CD4-positive, alpha-beta memory T cell (primary cell): ENCODE measurements at places on chromosomes 2 and 18. TPM values are rescaled to one million over a fixed set of nuclear protein-coding genes. Genes with fewer than 3 reads are reported as not detected.
A peak's percentile ranks its signal among the peaks of the same experiment; 100 is the strongest.

DNA sequence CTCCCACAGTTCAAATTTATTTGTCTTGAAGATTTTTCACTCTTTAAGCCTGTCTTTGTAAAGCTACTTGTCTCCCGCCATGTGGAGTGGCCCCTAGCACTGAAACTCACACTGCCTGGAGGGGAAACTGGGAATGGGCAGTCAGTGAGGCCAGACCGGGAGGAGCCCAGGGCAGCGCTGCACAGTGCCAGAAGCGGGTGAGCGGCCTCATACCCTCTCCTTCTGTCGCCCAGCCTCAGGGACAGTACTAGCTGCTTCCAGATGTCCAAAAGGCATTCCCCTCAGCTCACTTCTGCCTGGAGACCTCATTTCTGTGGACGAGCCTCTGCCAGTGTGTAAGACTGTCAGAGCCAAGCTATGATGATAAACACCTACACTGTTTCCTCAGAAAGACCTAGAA, 79.9 kb downstream of the SEPTIN10 start:
- no peak overlapping the region for H3K4me3 ChIP-seq
- H3K27ac ChIP-seq: no peak overlapping the region
- no peaks in the 10 kb centered on the region for H3K36me3 ChIP-seq
- no peak for DNase-seq
- no peaks in the 10 kb centered on the region for H3K4me1 ChIP-seq

- H3K27me3 ChIP-seq: no peaks in the 10 kb centered on the region
- no peak overlapping the region for H3K4me3 ChIP-seq
- no peak for DNase-seq
These were observed 105.8 kb upstream of the PID1 start for GRCh38 chr2:229376866-229377265.

- peaks cover 16% of the 10 kb centered on the region for H3K4me1 ChIP-seq
- H3K27me3 ChIP-seq: peaks cover 6% of the 10 kb centered on the region
- peak within 1 kb of the TSS; percentile 92 for H3K4me3 ChIP-seq
These were observed at the start of gene LRP2 for GRCh38 chr2:169362118-169362893. Gene LRP2, minus strand, starts transcription at chr2:169362534. Its CDS starts 135 bp downstream, at chr2:169362399.

GRCh38 chr2:231714639-231715498, 6.5 kb downstream of the PTMA start:
- no peaks in the 10 kb centered on the region for H3K27me3 ChIP-seq
- H3K36me3 ChIP-seq: peaks cover 12% of the 10 kb centered on the region
- no peak overlapping the region for H3K4me3 ChIP-seq
- peak; percentile 79 for DNase-seq
- peak overlapping the region; percentile 36 for H3K27ac ChIP-seq

GRCh38 chr2:39144416-39144815, 23.6 kb upstream of the SOS1 start:
- H3K27ac ChIP-seq: no peak overlapping the region
- no peaks in the 10 kb centered on the region for H3K27me3 ChIP-seq
- peaks cover 46% of the 10 kb centered on the region for H3K4me1 ChIP-seq
- DNase-seq: no peak

DNA sequence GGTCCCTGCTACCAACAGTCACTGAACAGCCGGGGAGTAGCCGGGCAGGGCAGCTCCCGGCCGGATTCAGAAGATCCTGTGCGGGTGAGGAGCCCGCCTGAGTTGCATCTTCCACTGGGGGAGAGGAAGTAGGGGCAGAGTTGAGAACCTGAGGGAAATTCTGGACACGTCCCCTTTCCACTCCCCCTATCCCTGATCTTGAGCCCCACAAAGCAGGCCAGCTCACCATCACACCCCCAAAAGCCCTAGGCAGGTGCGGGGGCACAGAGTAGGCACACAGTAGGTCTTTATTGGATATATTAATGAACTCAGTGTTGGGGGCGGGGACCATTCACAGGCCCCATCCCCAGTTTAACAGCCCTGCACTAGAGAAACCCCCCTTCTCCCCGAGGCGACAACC, 81.9 kb upstream of the UXS1 start:
- H3K27ac ChIP-seq: no peak overlapping the region
- H3K4me1 ChIP-seq: no peaks in the 10 kb centered on the region
- no peaks in the 10 kb centered on the region for H3K36me3 ChIP-seq
- no peak for DNase-seq

DNA sequence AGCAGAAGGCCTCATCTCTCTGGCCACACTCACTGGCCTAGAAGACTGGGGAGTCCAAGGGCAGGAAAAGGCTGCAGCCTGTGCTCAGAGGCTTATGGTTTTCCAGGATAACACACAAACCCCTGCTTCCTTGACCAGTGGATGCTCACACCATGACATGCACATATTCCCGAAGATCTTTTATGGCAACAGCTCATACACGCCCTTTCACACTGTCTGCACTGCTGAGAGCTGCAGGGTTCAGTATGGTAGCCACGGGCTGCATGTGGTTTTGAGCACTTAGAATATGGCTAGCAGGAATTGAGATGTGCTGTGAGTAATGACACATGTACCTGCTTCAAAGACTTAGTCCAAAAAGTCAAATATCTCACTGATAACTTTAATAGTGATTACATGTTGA, 95.8 kb downstream of the VSNL1 start:
- H3K27ac ChIP-seq: no peak overlapping the region
- H3K27me3 ChIP-seq: no peaks in the 10 kb centered on the region
- no peaks in the 10 kb centered on the region for H3K36me3 ChIP-seq
- H3K4me1 ChIP-seq: no peaks in the 10 kb centered on the region
- DNase-seq: no peak

GRCh38 chr2:226611944-226612318, 187.7 kb downstream of the IRS1 start:
- H3K27ac ChIP-seq: no peak overlapping the region

POTEJ gene
- total RNA-seq: not detected

MC5R gene
- not detected for total RNA-seq

SMARCAL1 gene
- 26.1 TPM for total RNA-seq

PROKR1 gene
- total RNA-seq: not detected

GRCh38 chr2:165655661-165656060, 138.4 kb downstream of the GALNT3 start:
- no peak overlapping the region for H3K4me3 ChIP-seq
- DNase-seq: no peak
- no peaks in the 10 kb centered on the region for H3K4me1 ChIP-seq
- H3K36me3 ChIP-seq: no peaks in the 10 kb centered on the region

DNA sequence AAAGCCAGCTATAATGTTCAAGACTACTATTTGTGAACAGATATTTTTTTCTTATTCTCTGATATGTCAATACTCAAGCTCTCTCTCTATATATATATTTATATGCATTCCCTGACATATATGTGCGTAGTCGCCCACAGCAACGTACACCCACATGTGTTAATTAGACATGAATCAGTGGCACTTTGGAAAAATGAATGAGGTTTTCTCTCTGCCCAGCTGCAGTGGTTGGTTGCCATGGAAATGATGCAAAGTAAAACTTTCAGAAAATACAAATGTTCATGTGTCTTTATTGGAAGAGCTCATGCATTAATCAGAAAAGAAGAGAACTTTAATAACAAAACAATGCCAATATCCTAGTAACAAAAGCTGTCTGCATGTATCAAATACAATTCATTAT, 34.7 kb downstream of the UNC80 start:
- H3K27me3 ChIP-seq: no peaks in the 10 kb centered on the region
- H3K4me3 ChIP-seq: no peak overlapping the region
- H3K4me1 ChIP-seq: no peaks in the 10 kb centered on the region

GRCh38 chr18:46423226-46423805, 233.7 kb downstream of the LOXHD1 start:
- DNase-seq: no peak
- H3K4me1 ChIP-seq: no peaks in the 10 kb centered on the region
- no peak overlapping the region for H3K4me3 ChIP-seq
- H3K36me3 ChIP-seq: no peaks in the 10 kb centered on the region
- H3K27me3 ChIP-seq: no peaks in the 10 kb centered on the region

GRCh38 chr18:36203360-36203895, 16.1 kb downstream of the MOCOS start:
- H3K4me1 ChIP-seq: no peaks in the 10 kb centered on the region
- no peak overlapping the region for H3K4me3 ChIP-seq
- no peaks in the 10 kb centered on the region for H3K27me3 ChIP-seq
- H3K36me3 ChIP-seq: no peaks in the 10 kb centered on the region
- no peak for DNase-seq

DNA sequence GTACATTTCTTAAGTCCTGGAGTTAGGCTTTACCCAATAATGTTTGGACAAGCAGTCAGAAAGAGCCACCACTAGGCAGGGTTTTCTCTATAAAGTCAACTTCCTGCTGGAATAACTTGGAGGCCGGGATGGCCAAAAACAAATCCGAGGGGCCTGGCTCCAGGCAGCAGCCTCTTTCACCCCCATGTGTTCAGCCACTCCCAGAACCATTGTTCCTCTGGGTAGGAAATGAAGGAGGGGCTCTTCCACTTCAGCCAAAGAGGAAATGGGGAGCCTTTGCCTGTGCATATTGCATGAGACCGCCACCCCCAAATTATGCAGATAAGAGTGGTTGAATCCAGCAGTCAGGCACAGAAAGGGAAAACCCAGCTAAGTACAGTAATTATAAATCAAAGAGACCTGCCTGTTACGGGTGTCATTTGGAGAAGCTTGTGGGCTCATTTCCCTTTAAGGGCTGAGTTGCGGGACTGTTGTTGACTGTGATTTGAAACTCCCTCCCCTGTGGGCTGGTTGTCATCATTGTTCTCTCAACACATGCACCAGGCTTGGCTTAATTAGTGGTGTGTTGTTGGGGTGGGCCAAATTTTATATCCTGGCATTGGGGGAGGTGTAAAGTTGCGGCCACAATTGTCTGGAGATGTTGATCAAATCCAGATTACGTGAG, 212.8 kb upstream of the SOX11 start:
- no peak overlapping the region for H3K4me3 ChIP-seq
- no peaks in the 10 kb centered on the region for H3K36me3 ChIP-seq
- DNase-seq: no peak
- no peak overlapping the region for H3K27ac ChIP-seq

DNA sequence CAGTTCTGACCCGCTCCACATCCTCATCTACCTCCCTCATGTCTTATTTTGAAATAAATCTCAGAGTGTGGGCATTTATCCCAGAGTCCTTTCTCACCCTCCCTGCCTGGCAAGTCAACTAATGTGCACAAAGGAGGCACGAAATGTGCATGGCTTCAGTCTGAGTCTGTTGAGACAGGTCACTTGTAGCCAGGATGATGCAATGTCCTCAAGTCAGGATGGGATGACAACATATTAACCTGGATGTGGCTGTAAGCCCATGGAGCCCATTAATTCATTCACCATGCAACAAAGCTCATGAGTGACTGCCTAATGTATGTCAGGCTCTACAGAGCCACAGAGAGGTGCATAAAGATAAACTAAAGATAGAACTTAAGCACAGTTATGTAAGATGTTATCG, 34.5 kb downstream of the KCNG3 start:
- no peaks in the 10 kb centered on the region for H3K36me3 ChIP-seq
- DNase-seq: no peak
- H3K27ac ChIP-seq: no peak overlapping the region
- H3K4me1 ChIP-seq: no peaks in the 10 kb centered on the region

DNA sequence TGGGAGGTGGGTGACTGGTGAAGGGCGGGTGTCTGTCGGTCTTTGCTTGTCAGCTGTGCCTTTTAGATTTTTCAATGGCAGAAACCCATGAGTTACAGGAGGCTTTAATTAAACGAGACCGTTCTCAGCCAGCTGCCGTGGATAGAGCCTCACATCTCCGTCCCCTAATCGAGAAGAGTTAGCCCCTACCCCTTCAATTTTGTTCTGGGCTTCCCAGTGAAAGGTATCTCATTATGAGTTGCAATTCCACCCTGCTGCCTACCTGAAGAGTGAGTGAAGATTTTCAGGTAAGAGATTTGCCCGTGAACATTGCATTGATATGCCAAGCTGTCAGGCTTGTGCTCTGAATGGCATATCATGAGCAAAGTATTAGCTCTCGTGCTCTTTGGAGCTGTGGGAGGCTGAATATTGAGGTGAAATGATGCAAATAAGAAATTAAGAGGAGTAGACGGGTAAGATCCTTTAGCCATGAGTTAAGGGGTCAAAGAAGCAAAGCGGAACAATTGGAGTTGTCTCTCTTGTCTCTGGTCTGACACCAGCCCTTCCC, 118.7 kb upstream of the MSTN start:
- H3K4me1 ChIP-seq: no peaks in the 10 kb centered on the region
- no peak for DNase-seq
- no peak overlapping the region for H3K27ac ChIP-seq
- peaks cover 5% of the 10 kb centered on the region for H3K27me3 ChIP-seq
- no peaks in the 10 kb centered on the region for H3K36me3 ChIP-seq

DNA sequence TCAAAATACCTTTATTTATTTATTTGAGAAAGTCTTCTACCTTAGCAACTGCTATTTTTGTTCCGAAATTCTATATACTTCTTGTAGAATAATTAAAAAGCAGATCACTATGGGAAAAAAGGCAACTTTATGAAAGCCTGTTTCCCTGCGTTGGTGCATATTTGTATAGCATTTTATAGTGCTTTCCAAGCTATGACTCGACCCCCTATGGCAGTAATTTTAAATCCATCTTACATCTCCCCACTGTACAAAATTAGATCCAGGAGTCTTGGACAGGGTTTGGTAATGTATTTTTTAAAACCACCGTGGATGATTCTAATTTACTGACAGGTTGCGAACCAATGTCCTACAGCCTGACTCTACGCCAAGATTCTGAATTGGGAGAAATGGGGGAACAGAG, 10.1 kb downstream of the TANK start:
- H3K36me3 ChIP-seq: no peaks in the 10 kb centered on the region
- H3K4me3 ChIP-seq: no peak overlapping the region
- DNase-seq: no peak
- H3K4me1 ChIP-seq: peaks cover 87% of the 10 kb centered on the region
- H3K27me3 ChIP-seq: no peaks in the 10 kb centered on the region

DNA sequence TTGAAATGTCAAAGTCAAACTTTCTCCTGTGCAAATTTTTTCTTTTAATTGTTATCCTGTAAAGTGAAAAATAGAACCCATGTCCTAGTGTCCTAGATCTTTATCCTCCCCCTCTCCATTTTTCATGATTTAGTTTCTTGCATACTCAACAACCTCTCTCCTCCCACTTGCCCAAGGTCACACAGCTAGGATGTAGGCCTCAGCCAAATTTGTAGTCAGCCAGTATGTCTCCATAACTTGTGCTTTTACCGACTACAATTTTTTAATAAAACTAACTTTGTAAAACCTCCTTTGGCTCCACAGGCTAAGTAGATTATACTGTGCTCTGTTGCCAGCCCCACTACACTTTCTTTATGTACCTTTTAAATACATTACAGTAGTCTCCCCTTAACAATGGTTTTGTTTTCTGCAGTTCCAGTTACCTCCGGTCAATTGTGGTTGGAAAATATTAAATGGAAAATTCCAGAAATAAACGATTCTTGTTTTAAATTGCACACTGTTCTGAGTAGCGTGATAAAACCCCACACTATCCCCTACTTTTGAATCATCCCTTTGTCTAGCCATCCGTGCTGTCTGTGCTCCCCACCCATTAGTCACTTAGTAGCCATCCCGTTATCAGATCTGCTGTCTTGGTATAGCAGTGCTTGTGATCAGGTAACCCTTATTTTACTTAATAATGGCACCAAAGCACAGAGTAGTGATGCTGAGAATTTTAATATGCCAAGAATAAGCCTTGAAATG, 22.8 kb downstream of the GULP1 start:
- no peak overlapping the region for H3K4me3 ChIP-seq
- no peaks in the 10 kb centered on the region for H3K27me3 ChIP-seq
- no peak overlapping the region for H3K27ac ChIP-seq
- DNase-seq: no peak
- H3K4me1 ChIP-seq: no peaks in the 10 kb centered on the region
